ENCODE measurements at places on chromosomes 4 and X.

DNA sequence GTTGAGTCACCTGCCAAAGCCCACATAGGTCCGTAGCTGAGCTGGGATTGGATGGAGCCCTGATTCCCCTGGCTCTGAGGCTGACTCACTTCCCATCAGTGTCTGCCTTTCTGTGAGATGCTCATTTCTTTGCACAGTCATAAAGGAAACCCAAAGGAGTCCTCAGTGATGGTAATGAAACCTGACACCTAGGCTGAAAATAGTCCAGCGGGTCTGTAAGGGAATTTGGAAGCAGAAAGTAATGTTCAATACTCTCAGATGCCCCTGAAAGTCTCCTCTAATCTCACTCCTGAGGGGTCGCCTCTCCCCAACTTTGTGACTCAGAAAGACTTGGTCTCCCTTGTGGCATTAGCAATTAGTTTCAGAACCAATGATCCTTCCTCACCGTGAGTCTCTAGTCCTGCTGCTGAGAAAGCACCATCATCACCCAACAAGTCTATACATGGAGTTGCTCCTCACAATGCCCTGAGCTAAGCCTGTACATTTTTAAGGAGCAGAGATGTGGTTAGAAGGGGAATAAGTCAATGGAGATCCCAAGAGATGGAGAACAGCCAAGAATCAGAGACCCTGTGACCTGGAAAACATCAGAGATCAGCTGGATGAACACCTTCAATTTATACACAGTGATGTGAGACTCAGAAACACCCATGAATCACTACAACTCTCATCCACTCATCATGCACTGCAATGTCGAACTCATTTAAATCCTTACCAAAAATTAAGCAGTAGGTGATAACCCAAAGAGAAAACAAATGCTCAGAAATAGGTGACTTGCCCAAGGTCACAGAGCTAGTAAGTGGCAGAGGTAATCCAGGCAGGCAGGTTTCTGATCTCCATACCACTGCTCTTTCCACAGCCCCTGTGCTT is 219.0 kb upstream of the CPEB2 start:
- DNase-seq: peak; percentile 68

- no peak for DNase-seq
Observed at GRCh38 chr4:37762294-37762990, 64.0 kb upstream of the PGM2 start.

GRCh38 chr4:119244344-119244743 is 31.8 kb downstream of the USP53 start:
- no peak for DNase-seq

DNA sequence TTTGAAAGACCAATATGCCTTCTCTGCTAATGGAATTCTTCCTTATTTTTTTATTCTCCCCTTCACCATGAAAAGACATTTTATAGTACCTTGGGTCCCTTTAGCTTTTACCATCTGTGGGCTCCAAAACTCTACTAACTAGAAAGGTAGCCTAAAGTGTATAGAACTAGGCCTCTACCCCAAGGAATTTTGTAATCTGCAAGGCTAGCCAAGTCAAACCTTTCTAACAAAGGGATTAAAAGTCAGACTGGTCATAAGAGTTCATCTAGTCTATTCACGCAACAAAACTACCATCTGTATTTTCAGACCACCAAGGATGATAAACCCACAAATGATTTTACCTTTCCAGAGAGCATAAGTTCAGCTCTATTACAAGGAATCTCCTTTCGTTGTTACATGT is 189.5 kb upstream of the DCAF8L1 start:
- DNase-seq: no peak

Data from fibroblast of skin of right quadriceps (primary cell).